ENCODE measurements at places on chromosomes 2 and 18. TPM values are rescaled to one million over a fixed set of nuclear protein-coding genes. Genes with fewer than 3 reads are reported as not detected.

SLC9A4 gene
- not detected for total RNA-seq

MTERF4 gene
- total RNA-seq = 25.1 TPM

ERFE gene
- total RNA-seq = 8.0 TPM

APOB gene
- not detected for total RNA-seq

CRIM1 gene
- 134 TPM for total RNA-seq

UGT1A7 gene
- 4.4 TPM for total RNA-seq

GPR45 gene
- not detected for total RNA-seq

GRHL1 gene
- 0.79 TPM for total RNA-seq

SLC23A3 gene
- total RNA-seq = 0.58 TPM

CHN1 gene
- total RNA-seq = 19.5 TPM

VSNL1 gene
- not detected for total RNA-seq

NR4A2 gene
- total RNA-seq = 4.5 TPM

TRIM54 gene
- total RNA-seq = 0.48 TPM

CFAP210 gene
- total RNA-seq = 0.33 TPM

NFE2L2 gene
- 59.8 TPM for total RNA-seq

OTX1 gene
- 3.5 TPM for total RNA-seq

CRYGD gene
- total RNA-seq = not detected
